ENCODE measurements at places on chromosomes 12 and 14.

DNA sequence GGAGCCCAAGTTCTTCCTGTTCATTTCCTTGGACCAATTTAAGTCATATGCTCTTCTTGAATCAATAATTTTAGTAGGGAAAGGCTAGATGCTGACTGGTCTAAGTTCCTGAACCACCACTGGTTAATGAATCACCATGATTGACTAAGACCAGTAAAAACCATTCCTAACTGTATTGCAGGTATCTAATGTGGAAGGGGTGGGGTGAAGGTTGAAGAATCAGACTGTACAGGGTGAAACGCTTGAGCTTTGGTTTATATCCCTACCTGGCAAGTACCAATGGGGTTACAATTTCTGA is 100.1 kb downstream of the DYRK2 start:
- DNase-seq, result no peak

- DNase-seq, result peak; percentile 14
Measured at GRCh38 chr12:131132118-131132892, 178.6 kb downstream of the ADGRD1 start.

DNA sequence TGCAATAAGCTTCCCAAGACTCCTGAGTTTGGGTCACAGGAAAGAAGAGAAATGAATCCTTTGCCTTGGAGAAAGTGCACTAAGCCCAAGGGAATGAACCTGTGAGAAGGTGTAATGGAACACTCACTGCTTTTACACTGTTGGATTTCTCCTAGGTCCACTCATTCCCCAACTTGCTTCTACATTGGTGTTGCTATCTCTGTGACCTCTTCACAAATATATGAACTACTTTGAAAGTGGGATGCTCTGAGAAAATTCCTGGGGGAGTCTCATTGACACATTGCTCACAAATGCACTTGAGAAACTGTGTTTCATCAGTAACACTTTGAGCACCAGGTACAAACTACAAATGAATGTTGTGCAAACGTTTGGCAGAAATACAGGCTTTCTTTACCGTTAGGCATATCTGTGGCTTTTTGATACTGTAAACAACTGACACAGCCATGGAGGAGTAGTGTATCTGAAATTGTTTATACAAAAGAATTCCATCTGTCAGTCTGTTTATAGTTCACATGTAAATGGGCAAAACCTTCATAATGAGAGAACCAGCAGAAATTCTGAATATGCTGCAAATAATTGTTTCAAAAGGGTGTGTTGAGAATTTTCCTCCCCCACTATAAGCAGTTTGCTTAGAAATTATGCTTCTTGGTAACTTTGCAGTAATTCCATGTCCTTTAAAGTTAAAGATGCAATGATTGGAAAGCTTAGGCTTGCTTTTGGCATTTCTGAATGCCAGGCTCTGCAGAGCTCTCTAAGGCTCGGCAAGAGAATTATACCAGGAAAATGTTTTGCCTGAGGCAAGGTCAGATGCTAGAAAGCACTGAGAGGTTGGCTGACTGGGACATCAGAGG is 348.5 kb upstream of the DDHD1 start:
- DNase-seq, result no peak

DNA sequence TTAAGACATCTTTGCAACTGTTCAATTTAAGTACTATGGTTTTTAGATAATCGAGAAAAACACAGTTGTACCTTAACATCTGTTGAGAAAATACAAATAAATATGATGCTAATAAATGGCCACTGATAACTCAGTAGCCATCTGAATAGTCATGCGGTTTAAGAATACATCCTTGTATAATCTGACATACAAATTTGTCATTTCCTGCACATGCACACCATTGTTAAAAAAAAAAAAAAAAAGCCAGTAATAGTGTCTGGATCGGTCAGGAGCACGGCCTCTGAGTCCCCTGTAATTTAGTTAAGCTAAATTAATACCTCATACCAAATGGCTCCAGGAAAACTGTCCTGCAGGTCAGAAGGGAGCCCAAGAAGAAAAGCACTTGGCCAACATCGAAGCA is 16.8 kb downstream of the RFC5 start:
- DNase-seq, result no peak

DNA sequence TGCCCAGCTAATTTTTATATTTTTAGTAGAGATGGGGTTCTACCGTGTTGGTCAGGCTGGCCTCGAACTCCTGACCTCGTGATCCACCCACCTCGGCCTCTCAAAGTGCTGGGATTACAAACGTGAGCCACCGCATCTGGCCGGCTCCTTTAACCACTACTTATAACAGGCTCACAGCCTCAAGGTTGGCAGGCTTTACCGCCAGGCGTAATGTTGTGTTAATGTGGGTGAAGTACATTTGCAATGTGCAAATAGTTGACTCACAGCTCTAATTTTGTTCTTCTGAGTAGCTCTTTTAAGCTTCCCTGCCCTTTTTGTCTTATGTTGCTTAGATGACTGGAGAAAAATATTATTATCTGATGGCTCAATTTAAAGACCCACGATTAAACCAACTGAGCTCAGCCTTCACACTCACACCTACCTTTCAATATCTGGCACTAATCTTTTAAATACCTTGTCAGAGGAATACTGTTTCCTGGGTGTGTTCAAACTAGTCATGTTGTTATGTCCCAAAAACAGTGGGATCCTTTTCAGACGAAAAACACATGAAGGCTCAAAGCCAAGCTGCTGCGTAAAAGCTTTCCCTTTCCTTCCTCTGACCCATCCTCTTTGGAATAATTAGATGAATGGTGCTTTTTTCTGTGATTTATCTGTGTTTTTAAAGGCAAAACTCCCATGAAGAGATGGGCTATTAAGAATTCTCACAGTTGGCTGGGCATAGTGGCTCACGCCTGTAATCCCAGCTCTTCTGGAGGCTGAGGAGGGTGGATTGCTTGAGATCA is 57.2 kb upstream of the USP44 start:
- no peak for DNase-seq

DNA sequence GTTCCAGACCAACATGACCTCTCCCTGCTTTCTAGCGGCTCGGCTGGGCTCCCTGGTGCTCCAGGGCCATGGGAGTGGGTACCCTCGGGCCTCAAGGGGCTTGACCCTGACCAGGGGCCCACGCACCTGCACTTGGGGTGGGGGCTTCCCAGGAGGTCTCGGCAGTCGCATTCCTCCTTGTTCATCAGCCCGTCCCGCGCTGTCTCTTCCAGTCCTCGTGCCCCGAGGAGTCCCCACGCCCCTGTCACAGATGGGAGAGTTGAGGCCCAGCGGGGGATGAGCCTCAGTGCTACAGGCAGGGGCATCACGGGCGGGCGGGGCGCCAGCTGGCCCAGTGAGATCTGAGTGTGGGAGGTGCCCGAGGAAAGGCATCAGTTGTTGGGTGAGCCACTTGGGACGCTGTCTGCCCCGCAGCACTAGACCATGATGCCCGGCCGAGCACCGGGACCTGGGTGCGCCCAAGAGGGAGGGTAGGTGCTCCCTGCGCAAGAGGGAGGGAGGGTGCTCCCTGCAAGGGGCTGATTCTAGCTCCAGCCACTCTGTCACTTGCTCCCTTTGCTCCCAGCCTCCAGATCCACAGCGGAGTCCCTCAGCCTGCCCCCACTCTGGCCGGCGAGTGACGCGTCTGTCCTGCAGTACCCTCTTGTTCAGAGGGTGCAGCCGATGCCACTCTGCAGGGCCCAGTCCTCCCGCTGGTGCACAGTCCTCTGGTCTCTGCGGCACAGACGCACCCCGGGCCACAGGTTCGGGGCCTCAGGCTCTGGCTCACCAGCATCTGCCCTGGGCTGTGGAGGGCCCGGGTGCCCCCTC is 23.8 kb downstream of the MMP17 start:
- DNase-seq, result no peak

GRCh38 chr12:26298785-26299621 is 103.6 kb downstream of the SSPN start:
- no peak for DNase-seq

GRCh38 chr14:25122211-25122610 is 72.3 kb upstream of the STXBP6 start:
- DNase-seq, result no peak

- DNase-seq, result peak; percentile 20
Measured at GRCh38 chr12:124480469-124481256, 86.7 kb downstream of the NCOR2 start.

DNA sequence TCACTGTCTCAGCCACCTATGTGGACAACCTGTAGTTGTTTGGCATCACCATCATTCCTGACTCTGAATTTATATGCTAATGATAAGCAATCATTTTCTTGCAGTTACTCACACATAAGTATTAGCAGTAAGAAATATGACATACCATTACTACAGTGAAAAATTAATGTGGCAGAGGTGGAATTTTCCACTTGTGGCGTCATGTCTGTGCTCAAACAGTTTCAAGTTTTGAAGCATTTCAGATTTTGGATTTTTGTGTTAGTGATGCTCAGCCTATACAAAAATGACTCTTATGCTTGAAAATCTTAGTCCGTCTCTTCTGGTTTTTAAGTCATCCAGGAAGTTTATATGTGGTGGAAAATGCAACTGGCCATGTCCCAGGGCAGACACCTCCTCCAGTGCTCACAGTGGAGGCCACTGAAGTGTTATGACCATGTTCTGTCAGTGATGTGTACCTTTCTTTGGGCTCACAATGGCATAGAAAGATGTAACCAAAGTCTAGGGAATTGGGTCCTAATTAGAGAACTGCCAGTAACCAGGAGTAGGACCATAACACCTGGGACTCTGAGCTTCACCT is 220.6 kb downstream of the SYT1 start:
- DNase-seq, result no peak

GRCh38 chr12:77031745-77032144 is 33.6 kb downstream of the E2F7 start:
- no peak for DNase-seq
